CD4-positive, alpha-beta T cell treated with Interleukin-4 for 4 hours (primary cell): ENCODE measurements at places on chromosomes 11 and 22.
A peak's percentile ranks its signal among the peaks of the same experiment; 100 is the strongest.

- no peak for DNase-seq
Observed at GRCh38 chr11:69342588-69343330, 48.8 kb downstream of the MYEOV start.

- no peak for DNase-seq
Observed at GRCh38 chr22:40237788-40238424, 60.2 kb downstream of the TNRC6B start.

DNA sequence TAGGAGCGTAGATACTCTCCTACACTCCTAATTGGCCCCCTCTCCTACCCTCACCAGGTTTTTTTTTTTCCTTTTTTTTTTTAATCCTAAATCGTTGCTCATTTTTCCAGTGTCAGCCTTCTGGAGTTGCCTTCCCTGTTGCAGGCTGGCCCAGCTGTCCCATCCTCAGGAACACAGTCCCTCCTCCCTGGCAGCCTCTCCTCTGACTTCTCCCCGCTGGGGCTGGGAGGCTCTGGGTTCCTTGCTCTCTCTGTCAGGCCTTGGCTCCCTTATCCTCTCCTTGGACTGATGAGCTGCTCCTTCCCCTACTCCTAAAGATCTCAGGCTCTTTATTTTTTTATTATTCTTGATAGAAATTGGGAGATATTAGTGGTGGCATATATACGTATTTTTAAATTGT lies 62.2 kb downstream of the PKNOX2 start:
- DNase-seq, result no peak

DNA sequence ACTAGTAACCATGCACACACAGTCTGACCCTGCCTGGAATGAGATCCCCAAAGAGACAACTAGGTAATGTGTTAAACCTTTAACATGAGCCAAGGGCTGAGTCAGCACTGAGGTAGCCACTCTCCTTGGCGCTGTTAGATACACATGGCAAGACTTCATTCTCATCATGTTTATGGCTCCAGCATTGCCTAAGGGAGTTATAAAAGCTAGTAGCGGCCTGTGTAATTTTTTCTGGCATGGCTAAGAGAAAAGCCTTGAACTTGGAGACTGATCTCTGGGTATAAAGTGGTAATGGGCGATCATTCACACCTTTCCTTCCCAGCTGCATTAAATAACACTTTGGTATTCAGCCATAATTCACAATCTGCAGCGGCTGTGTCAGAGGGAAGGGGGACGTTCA lies 779.7 kb upstream of the LRRC4C start:
- no peak for DNase-seq

GRCh38 chr11:95680169-95680929 lies 109.2 kb downstream of the FAM76B start:
- DNase-seq, result peak; percentile 48

DNA sequence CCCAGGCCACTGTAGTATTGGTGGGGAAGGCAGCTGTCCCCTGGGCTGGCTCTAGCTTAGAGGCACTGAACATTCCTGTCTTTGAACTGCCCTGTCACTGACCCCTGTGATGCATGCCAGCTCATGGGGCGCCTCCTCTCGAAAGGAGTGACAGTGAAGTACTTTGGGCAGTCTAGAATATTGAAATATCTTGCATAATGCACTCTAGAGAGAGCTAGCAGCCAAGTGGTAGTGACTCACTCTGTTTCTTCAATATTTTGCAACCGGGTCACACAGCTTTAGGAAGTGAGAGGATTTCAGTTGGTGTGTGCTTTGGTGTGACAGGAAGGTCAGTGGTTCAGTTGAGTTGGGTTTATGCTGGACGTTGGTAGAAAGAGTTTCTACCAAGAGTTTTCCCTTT lies 35.5 kb upstream of the ST14 start:
- DNase-seq, result peak; percentile 18
